NCI-H187 (cell line): ENCODE measurements at places on chromosomes 4 and X.

DNA sequence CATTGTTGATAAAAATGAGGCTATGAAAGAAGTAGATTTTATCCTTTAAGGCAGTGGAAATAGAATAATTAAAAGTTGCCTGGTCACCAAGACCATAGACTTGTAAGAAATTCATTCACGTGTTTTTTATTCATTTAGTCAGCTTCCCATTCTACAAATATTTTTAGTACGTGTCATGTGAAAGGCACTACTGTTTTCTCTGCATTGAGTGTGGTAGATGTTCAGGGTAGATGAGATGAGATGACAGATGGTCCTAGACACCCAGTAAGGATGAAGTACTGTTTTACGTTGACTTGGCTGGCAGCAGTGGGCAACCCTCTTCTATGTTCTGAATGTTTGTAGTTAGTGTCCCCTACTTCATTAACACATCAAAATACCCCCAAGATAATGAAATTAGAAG lies 228.1 kb downstream of the ARHGAP24 start:
- no peak for DNase-seq

GRCh38 chrX:9647431-9647830 lies 118.2 kb downstream of the GPR143 start:
- no peak for DNase-seq

DNA sequence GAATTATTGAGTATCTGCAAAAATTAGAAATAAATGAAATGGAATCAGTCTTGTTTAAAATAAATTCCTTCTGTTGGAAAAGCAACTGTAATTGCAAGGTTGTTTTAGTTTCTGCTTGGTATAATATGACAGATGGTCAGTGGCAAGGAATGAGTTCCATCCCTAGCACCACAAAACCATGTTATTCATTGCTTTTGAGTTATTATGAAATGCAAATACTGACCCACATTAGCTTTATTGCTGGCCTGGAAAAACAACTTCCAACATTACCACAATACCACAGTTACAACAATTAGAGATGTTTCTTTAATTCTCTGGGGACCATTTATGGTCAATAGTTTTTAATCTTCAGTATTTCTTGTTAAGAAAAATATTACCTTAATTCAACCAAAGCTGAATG lies 194.4 kb downstream of the TMA16 start:
- DNase-seq, result no peak

DNA sequence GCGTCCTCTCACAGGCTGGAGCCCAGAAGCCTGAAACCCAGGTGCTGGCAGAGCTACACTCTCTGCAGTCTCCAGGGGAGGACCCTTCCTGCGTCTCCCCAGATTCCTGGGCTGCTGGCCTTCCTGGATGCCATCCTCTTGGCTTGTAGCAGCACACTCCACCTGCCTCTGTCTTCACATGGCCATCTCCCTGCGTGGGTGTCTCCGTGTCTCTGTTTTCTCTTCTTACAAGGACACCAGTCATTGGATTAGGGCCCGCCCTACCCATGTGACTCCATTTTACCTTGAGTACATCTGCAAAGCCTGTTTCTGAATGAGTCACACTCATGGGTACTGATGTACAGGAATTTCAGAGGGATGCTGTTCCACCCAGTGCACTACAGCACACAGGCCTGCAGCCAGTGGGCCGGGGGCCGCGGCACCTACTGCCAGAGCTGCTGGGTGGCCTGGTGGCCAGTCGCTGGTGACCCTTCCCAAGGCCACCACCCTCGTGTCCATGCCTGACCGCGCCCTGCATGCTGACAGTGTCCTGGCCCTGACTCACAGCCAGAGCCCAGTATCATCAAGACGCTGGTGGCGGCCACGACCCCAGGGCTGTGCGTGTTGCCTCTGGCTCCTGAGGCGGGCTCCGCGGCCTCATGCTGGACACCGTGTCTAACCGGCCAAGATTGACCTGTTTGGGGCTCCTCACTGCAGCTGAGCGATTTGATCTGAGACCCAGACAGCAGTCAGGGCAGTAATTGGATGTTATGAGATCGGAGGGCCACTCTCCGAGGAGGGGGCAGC lies 63.6 kb upstream of the NKX1-1 start:
- no peak for DNase-seq
